ENCODE measurements at places on chromosomes 11 and 22.

DNA sequence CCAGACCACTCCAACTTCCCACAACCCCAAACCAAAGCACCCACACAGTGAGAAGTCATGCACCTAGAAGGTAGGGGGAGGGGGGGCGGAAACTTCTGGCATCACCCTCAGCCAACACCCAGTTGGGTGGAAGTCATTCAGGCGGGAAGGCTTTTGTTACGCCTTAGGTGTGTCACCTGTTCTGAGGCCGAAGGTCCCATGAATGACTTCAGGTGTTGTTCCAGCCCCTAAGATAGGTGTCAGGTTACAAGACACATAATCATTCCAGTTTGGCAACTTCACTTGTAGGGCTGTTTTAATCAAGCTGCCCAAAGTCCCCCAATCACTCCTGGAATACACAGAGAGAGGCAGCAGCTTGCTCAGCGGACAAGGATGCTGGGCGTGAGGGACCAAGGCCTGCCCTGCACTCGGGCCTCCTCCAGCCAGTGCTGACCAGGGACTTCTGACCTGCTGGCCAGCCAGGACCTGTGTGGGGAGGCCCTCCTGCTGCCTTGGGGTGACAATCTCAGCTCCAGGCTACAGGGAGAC lies at the start of gene TMPRSS4:
Gene TMPRSS4 (plus strand): TSS at position 325 of the 528 bp plus-strand sequence. CDS start 225 bp downstream, outside the sequence.
- no peak for DNase-seq

GRCh38 chr11:126403658-126404057 lies 48.2 kb downstream of the ST3GAL4 start:
- no peak for DNase-seq

- peak; percentile 73 for DNase-seq
Observed at GRCh38 chr22:30265823-30266444, 717 bp downstream of the OSM start.

DNA sequence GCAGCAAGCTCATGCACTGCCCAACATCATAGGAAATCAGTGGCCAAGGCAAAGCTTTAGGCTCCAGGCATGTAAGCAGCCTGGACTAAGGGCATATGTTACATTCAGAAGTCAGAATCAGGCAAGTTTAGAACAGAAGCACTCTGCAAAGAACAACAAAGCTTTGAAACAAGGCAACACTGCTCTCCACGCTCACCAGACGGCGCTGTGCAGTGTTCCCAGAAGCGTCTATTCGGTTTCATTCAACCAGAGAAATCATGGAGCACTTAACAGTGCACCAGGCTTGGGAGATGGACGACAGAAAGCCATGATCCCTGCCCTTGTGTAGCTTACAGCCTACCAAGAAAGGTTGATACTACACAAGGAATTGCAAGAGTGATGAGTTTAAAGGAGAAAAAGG lies 555.8 kb downstream of the BUD13 start:
- DNase-seq = peak; percentile 29

GRCh38 chr22:25643232-25644000 lies 78.9 kb downstream of the GRK3 start:
- DNase-seq = no peak

- DNase-seq = no peak
Observed at GRCh38 chr11:115126092-115126491, 378.1 kb downstream of the CADM1 start.

- no peak for DNase-seq
Observed at GRCh38 chr22:21714059-21714770, 21.4 kb downstream of the YPEL1 start.

- DNase-seq = no peak
Observed at GRCh38 chr22:46010207-46010867, 33.4 kb upstream of the WNT7B start.

DNA sequence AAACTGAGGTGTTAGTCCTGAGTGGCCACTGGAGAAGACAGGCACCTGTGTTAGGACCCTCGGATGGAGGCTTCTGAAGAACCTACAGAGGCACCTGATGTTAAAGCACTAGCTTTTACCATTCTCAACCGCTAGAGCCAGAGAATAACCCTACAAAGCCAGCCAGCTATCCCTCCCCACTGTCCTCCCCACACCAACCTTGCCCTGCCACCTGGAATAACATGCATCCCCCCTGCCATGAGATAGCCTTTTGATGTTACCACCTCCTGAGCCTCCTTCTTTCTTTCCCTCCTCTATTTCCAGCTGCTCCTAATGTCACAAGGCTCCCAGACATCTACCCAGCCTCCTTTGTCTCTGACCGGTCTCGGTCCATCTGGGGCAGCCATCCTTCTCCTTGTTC lies 28.1 kb downstream of the COMMD9 start:
- DNase-seq = no peak

- peak; percentile 89 for DNase-seq
Observed at GRCh38 chr11:4607781-4608666, at the start of gene TRIM68. TSS of gene TRIM68 (minus strand) at chr11:4608231. CDS start at chr11:4605504, 2,727 bp downstream.

GRCh38 chr22:37887584-37888378 lies 18.3 kb upstream of the MICALL1 start:
- DNase-seq = no peak

DNA sequence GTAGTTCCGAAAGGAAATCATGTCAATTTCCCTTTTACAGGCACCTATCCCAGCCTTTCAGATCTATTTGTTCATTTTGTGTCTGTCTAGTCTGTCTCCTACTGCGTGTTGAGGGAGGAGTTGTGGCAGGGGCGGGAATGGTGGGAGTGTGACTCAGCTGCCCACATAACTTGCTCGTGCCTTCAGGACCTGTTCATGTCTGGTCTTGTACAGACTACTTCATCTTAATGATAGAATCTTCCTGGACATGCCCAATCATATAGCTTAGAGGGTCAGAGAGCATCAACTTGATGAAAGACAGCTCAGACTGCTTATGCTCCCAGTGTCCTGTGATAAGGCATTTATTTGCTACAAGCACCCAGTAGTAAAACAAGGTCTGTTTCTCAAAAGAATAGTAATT lies 61.0 kb upstream of the BIRC3 start:
- DNase-seq = no peak

- DNase-seq = no peak
Observed at GRCh38 chr11:61911701-61912529, 5.5 kb downstream of the RAB3IL1 start.

- no peak for DNase-seq
Observed at GRCh38 chr22:40718250-40719204, 39.2 kb downstream of the MCHR1 start.

- DNase-seq = no peak
Observed at GRCh38 chr11:75826461-75827230, 11.6 kb downstream of the UVRAG start.
